ENCODE measurements at places on chromosomes 5 and 9. TPM values are rescaled to one million over a fixed set of nuclear protein-coding genes. Genes with fewer than 3 reads are reported as not detected.

- DNase-seq = no peak
Observed at GRCh38 chr5:118679264-118679940, 308.9 kb downstream of the DTWD2 start.

Gene NKD2
- total RNA-seq = 0.93 TPM

- no peak for DNase-seq
Observed at GRCh38 chr9:129108083-129108804, 2.3 kb downstream of the CRAT start.

GRCh38 chr5:129903466-129904101, 681 bp upstream of the CHSY3 start:
- DNase-seq = no peak

Data from mucosa of descending colon (tissue), 3 donors.